ENCODE measurements at places on chromosomes 6 and 20. TPM values are rescaled to one million over a fixed set of nuclear protein-coding genes. Genes with fewer than 3 reads are reported as not detected.

Gene KIF25
- total RNA-seq, result not detected

Gene NCOA7
- total RNA-seq, result 40.5 TPM

Gene CRISP2
- not detected for total RNA-seq

Gene KPNA5
- 6.3 TPM for total RNA-seq

Gene ARMH2
- total RNA-seq, result not detected

Gene HLA-DRA
- 20.8 TPM for total RNA-seq

Gene TOP1
- 118 TPM for total RNA-seq

Gene CLVS2
- total RNA-seq, result not detected

Gene LY86
- 0.57 TPM for total RNA-seq

GRCh38 chr6:143559051-143559660, 47.6 kb upstream of the FUCA2 start:
- DNase-seq, result no peak

DNA sequence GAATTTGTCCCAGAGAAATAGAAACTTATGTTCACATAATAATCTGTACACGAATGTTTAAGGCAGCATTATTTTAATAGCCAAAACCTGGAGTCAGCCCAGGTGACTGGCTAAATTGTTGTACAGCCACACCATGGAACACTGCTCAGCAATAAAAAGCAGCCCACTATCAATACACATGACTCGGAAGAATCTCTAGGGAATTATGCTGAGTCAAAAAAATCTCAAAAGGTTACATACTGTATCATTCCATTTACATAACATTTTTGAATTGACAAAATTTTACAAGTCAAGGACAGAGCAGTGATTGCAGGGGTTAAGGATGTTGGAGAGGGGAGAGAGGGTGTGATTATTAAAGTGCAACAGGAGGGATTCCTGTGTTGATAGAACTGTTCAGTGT, 163.4 kb downstream of the UBE3D start:
- DNase-seq, result no peak

DNA sequence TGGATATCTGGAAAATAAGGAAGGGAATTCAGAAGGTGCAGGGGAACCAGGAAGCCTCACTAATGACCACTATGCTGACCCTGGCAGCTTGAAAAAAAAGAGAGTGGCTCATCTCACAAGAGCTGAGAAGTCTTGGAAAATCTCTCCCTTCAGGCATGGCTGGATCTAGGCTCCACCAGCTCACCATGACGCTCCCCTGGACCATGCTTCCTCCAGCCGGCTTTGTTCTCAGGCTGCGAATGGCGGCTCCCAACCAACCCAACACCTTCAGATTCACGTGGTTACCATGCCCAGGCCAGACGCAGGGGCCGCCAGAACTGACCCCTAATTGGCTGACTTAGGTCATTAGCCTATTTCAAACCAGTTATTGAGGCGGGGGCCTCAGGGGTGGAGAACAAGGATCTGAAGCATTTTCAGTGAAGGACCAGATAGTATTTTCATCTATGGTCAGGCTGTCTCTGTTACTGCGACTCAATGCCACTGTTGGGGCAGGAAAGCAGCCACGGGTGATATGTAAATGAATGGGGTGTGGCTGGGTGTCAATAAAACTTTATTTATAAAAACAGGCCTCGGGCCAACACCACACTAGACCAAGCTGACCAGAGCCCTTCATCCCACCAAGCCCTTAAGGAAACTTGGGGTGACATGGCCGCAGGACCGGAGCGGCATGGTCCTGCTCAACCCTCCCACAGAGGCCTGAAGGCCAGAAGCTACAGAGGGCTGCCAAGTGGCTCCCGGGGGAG, 159.7 kb downstream of the TAF4 start:
- no peak for DNase-seq

DNA sequence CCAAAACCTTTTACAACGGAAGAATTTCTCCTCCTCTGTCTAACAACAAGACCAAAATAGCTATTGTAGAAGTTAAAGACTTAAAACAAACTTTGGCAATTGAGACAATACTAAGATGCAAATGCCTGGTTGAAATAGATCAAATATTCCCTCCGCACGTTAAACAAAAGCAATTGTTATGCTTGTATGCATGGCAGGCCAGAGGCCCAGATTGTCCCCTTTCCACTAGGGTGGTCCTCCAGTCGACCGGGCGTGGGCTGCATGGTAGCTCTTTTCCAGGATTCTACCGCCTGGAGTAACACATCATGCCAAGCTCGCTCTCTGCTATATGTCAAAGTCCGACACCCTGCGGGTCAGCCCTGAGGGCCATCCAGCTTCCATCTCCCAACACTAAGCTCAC, 234.7 kb downstream of the RNGTT start:
- no peak for DNase-seq

GRCh38 chr6:90993770-90994169, 406.9 kb upstream of the MAP3K7 start:
- DNase-seq, result no peak

DNA sequence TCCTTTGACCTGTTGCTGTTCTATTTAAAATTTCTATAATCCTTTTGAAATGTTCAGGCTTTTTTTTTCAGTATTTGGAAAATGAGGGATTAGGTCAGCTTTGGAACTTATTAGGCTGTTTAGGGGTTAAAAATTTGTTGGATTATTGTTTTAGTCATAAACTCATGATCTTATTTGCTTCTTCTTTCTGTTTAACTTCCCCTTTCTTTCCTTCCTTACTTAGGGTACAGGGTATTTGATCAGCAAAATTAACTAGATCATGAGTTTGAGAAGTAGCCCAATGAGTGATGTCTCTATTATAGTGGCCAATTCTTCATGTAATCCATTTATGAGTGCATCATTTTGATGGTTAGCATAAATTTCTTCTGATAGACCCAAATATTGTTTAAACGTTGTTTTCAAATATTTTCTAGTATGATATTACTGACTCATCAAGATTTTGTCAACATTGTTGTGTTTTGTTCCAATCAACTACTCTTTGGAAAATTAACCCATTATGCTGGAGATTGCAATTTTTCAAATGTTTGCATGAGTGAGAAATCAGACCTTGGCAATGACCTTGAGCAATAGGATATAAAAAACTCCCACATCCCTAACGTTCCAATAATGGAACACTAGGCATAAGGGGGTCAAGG, 94.4 kb downstream of the OTOR start:
- DNase-seq, result no peak

DNA sequence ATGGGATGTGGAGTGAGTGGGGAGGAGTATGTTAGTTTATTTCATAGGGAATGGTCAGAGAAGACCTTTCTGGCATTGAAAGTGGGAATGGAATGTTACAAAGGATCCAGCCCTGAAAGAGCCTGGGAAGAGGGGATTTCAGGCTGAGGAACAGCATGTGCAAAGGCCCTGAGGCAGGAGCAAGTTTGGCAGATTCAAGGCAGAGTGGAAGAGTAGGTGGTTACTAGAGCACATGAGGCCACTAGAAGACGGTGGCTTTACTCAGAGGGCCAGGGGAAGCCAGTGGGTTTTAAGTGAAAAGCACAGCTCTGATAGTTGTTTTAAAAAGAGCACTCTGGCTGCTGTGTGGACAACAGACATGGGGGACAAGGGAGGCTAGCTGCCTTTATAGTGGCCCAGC, 227.2 kb downstream of the ZMYND8 start:
- no peak for DNase-seq

DNA sequence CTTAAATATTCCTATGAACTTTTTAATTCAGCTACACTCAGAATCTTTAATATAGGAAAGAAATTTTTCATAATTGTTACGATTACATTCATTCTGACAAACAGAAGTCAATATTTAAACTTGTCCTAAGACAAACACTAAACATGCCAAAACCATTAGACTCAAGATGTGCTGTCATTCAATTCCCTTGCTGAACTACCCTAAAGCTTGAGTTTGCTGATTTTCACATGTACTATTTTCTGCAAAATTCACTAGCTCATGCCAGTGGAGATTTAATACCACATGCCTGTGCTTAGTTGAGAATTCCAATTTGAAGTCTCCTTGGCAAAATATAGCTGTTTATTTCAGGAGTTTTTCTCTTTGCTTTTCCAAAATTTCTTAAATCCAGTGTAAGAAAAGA, 448.0 kb downstream of the COL12A1 start:
- no peak for DNase-seq

DNA sequence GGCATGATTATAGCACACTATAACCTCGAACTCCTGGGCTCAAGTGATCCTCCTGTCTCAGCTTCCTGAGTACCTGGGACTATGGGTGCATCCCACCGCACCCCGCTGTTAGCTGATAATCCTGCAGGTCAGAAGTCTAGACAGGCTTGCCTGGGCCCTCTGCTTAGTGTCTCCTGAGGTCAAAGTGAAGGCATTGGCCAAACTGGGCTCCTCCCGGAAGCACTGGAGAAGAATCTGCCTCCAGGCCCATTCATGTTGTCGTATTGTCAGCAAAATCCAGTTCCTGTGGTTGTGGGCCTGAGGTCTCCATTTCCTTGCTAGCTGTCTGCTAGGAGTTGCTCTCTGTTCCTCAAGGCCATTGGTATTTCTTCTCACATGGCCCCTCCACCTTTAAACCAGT, 6.3 kb upstream of the MROH8 start:
- no peak for DNase-seq

DNA sequence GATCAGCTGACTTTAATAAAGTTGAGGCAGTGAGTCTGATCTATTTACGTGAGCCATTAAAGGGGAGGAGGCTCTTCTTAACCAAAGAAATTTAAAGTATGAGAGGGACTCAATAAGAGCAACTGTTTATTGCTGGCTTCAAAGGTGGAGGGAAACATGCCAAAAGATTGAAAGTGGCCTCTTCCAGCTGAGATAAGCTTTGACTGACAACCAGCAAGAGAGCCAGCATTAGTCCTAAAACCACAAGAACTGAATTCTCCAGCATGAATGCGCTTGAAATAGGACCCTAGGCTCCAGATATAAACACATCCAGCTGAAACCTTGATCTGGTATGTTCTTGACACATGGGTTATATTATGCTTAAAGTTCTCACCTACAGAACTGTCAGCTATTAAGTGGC, 123.1 kb upstream of the GJE1 start:
- DNase-seq, result no peak

- no peak for DNase-seq
Observed at GRCh38 chr20:23120936-23121750, 35.0 kb upstream of the CD93 start.

DNA sequence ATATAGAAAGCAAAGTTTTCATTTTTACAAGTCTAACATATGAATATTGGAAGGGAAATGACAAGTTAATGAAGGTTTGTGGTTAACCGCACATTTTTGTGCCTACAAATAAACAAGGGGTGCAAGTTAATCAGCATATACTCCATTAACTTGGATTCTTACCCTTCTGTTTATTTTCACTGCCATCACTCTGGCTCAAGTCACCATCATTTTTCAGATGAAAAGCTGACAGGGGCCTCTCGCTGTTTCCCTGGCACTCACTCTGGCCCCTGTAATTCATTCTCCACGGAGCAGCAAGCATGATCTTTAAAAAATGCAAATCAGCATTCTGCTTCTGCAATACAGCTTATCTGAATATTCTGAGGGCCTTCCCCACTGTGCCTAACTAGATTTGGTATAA, 29.8 kb downstream of the APCDD1L start:
- DNase-seq, result no peak

GRCh38 chr6:39211183-39211582, 18.1 kb downstream of the KCNK5 start:
- DNase-seq, result no peak

- DNase-seq, result no peak
Observed at GRCh38 chr20:14997791-14998190, 660.4 kb upstream of the FLRT3 start.

DNA sequence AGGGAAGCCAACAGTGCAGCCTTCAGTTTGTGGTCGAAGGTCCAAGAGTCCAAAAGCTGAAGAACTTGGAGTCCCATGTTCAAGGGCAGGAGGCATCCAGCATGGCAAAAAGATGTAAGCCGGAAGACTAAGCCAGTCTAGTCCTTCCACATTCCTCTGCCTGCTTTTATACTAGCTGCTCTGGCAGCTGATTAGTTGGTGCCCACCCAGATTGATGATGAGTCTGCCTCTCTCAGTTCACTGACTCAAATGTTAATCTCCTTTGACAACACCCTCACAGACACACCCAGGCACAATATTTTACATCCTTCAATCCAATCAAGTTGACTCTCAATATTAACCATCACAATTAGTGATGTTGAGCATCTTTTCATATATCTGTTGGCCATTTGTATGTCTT, 23.1 kb upstream of the PHIP start:
- no peak for DNase-seq
